ENCODE measurements at places on chromosomes 6 and 20.

DNA sequence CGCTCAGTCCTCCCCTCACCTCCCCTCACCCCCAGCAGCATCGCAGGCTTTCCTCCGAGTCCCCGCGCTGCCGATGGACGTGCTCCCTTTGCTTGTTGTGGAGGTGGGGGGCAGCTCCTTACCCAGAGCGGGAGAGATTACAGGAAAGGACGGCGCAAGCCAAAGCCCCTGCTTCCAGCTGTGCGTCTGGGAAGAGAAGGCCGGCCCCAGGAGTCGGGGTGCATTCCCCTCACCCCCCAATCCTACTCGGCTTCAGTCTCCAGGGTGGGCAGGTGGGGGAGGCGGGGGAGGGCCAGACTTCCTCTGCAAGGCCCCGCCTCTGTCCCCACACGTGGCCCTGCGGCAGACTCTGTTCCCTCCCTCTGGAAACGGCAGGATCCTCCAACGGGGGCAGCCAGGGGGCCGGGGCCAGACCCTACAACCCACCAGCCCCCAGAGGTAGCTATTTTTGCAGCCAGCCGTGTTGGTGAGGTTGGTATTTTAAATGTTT lies 43.6 kb downstream of the NTSR1 start:
- no peak for DNase-seq

- peak; percentile 62 for DNase-seq
Observed at GRCh38 chr6:26576929-26577719, 19.6 kb upstream of the ABT1 start.

DNA sequence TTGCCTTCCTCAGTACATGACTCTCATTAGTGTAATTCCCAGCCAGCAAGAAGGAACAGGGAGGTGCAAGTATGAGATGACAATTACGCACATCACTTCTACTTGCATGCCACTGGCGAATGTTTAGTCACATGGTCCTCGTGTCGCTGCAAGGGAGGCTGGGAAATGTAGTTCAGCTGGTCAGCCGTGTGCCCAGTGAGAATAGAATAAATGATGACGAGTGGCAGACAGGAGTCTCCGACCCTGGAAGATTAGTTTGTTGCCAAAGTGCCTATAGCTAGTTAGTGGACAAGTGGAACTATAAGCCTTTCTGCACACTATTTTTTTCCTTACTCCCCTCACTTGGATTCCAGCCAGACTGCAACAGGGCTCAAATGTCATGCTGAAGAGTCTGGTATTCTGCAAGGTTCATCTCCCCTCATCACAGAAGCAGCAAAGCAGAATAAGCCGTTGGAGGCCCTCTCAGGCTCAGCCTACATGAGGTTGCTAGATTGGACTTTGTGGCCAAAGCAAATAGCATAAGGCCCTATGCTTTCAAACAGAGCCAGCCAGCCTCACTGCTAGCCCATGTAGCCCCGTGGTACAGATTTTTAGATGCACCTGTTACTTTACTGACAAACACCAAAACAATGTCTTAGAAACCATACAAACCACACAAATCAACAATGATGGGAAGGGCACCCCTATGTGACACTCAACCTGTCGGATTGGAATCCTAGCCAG lies 9.7 kb downstream of the LINC00237 start:
- peak; percentile 72 for DNase-seq

DNA sequence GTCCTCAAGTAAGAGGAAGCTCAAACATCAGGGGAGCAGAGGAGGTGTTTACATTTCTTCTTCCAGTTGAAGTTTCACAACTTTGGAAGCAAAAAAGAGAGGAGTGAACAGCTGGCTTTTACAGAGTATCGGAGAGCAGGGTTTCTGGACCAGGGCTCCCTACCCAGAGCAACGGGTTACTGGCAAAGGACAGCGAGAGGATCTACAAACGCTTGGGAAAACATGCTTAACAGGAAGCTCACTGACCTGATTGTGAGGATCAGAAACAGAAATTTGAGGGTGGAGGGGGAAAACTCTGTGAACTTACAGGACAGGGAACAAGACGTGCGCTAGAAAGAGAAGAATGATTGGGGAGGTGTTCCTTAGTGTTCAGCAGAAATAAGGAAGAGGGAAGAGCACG lies 85.7 kb upstream of the TAB2 start:
- no peak for DNase-seq

- no peak for DNase-seq
Observed at GRCh38 chr20:1927217-1927616, 32.0 kb downstream of the SIRPA start.

DNA sequence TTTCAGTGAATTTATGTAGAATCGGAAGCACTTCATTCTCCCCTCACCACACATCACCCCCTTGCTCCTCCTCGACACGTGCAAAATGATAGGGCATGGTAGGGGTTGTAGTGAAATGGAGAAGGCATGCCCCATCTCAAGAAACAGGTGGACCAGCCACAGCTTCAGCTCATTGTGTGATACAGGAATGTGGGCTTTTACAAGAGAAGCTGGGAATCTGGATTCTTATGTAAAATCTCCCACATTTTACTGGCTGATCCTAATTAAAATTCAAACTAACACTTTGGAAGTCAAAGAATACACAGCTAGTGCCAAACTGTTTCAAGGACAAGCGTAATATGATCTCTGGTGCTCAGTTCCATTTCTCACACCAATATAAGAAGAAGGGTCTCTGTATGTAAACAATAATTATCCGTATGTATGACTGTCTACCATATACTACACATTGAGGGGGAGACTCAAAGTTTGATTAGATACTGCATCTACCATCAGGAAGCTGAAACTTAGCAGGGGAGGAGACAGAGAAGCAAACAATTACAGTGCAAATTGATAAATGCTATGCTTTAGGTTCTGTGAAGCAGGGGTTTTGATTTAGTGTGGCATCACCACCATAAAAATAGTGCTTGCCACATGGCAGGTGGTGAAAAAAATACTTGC lies 24.3 kb upstream of the KIAA0408 start:
- DNase-seq: no peak

DNA sequence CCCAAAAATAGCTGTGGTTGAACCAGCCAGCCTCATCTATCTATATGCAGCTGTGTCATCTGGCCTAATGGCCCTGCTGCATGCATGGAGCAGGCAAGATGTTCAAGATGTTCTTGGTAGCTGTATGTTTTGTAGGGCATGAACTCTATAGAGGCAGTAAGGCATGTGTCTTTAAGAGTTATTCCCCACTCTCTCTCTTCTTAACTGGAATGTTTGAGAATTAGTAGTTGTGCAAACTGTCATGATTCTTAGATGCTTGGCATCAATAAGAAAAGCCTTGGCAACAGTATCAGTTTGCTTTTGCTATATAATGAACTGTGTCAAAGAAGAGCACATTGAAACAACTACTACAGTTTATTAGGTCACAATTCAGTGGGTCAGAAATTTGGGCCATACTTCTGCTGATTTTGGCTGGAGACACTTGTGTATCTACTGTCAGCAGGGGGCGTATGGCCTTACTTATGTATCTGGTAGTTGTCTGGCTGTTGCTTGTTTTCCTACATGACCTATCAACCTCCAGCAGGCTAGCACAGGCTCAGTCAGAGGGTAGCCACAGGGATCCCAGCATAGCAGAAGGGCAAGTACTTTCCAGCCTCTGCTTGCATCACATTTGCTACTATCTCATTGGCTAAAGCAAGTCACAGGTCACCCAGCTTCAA lies 56.1 kb upstream of the LAMP5 start:
- no peak for DNase-seq

DNA sequence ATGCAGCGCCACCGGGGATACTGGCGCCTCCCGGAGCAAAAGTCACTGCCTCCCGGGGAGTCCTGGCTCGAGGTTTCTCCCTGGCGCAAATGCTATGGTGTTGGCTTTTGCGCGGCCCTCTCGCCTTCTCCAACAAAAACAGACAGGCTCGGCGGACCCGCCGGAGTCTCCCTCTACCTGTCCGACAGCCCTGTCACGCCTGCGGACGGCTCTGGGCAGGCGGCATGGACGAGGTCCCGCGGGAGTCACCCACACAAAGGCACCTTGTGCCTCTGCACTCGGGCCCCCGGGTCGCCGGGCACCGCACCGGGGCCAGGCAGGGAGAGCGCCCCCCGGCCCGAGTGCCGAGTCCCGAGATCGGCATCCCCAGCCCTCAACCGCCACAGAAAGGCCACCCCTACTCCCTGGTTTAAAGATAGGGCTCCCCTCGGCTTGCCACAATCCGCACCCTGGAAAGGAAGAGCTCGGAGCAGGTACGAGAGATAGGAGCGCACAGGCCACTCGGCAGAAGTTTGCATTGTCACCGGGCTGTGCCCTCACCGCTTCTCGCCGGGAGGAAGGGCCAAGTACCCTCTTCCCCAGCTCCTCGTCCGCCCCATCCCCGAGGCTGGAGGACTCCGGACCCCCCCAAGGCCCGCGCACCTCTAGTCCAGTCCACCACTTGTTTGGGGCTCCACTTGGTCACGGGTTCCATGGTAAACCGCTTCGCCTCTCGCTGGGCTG lies 903 bp downstream of the CNKSR3 start:
- DNase-seq: peak; percentile 67

GRCh38 chr6:150651808-150652470 lies 52.3 kb downstream of the PLEKHG1 start:
- no peak for DNase-seq

GRCh38 chr6:24329022-24329421 lies 28.8 kb downstream of the DCDC2 start:
- DNase-seq: no peak

DNA sequence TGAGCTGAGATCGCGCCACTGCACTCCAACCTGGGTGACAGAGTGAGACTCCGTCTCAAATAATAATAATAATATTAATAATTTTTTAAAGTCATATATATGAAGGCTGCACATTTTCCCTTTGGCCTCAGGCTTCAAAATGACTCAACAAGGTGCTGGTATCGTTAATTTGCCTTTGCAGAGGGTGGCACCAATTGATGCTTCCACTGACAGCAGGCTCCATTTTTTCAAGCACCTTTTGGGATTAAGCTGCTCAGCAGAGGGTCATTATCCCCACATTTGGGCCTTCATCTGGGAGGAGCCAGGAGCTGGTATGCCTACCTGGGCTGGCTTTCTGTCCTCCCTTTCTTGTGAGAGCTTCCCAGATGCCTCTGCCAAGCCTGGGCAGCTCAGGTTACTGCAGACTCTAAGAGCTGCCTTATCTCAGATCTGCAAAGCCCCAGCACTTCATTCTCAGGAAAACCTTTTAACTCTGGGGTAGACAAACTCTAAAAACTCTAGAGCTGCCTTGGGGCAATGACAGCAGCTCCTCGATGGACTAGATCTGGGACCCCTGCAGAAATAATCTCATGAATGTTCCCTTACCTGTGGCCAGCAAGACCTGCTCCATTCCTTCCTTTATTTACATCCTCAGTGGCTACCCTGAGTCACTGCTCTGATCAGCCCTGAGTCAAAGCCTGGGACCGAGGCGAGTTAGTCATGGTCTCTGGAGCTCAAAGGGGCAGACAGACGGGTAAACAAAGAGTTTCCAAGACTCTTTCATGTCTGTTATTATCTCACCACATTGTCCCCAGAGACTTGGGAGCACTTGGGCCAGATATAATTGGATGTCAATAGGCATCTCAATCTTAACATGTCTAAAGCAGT lies 80.0 kb upstream of the EYA2 start:
- peak; percentile 64 for DNase-seq

DNA sequence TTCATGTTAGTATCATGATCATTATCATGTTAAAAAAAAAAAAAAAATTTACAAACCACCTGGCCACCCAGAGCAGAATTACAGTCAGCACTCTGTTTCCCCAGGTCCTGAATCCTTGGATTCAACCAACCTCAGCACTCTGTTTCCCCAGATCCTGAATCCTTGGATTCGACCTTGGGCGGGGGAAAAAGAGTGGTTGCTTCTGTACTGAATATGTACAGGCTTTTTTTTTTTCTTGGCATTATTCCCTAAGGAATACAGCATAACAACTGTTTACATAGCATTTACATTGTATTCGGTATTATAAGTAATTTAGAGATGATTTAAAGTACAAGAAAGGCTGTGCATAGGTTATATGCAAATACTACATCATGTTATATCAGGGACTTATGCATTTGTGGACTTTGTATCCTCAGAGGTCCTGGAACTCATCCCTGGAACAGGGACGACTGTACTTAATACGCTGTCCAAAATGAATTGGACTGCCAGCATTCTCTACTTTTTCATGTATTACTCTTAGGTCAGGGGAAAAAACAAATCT lies 31.2 kb downstream of the GCNT2 start:
- DNase-seq: no peak

DNA sequence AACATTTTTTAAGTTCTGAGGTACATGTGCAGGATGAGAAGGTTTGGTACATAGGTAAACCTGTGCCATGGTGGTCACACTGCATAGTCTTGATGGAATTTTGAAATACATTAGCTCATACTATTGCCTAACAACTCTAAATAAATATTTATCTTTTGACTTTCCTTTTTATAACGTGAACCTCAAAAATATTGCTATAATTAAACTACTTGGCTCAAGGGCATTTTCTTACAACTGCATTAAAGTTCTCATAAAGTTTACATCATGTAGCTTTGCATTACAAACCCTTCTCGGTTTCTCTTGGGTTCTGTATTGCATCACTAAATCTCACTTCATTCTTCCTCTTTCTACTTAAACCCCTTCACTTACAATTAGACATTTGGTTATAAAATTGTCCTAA lies 636.0 kb upstream of the PTCHD4 start:
- DNase-seq: no peak

- DNase-seq: no peak
Observed at GRCh38 chr6:29673161-29673560, 7.8 kb downstream of the ZFP57 start.

DNA sequence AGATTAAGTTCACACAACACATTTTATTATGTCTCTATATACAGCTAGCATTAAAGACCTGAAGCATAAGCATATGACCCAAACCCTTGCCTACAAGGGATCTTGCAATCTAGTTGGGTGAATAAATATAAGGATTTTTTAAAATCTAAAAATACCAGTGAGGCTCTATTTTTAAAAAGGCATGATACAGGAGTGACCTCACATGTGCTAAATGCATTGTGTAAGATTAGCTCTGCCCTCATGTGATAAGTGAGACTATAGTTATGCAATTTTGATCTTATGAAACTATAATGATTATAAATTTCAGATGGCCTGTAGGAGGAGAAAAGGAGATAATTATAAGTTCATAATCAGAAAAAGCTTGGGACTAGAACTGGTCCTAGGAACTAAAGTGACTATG lies 451.0 kb upstream of the MAN1A1 start:
- no peak for DNase-seq

DNA sequence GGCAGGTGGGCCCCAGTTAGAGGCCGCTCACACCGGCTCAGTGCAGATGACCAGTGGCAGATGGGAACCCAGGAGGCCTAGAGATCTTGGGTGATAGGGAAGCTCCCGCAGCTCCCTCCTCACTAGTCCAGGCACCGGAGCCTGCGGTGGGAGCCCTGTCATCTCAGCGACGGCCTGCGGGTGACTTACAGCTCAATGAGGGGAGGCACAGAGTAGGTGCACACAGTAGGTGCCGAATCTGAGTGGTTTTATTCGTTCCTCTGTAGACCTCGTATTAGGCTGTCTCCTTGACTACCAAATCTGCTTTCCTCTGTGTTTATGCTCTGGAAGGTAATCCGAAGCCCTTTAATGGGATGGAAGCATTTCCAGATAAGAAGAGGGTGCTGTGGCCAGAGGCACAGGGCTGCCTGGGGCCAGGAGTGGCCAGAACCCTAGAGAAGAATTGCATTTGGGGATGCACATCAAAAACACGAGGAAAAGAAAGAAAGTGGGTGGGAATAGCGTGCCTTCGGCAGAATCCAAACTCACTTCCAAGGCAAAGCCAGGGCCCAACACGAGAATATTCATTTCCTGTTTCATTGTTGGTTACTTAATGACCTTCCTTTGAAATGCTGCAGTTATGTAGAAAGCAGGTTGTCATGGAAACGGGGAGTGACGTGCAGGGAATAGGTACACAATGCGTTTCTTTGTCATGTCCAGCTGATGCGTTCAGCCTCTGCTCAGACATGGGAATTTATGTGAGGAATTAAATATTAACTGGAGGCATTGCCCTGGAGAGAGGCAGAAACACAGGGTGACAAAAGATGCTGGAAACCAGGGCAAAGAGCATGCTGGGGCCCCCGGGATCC lies 24.7 kb downstream of the MYT1 start:
- no peak for DNase-seq
